ENCODE measurements at places on chromosomes 7 and 10.

- DNase-seq, result no peak
These were observed 971 bp downstream of the PRKG1 start for GRCh38 chr10:51075043-51075872.

GRCh38 chr10:45160271-45160670 is 155.1 kb downstream of the OR13A1 start:
- DNase-seq, result no peak

DNA sequence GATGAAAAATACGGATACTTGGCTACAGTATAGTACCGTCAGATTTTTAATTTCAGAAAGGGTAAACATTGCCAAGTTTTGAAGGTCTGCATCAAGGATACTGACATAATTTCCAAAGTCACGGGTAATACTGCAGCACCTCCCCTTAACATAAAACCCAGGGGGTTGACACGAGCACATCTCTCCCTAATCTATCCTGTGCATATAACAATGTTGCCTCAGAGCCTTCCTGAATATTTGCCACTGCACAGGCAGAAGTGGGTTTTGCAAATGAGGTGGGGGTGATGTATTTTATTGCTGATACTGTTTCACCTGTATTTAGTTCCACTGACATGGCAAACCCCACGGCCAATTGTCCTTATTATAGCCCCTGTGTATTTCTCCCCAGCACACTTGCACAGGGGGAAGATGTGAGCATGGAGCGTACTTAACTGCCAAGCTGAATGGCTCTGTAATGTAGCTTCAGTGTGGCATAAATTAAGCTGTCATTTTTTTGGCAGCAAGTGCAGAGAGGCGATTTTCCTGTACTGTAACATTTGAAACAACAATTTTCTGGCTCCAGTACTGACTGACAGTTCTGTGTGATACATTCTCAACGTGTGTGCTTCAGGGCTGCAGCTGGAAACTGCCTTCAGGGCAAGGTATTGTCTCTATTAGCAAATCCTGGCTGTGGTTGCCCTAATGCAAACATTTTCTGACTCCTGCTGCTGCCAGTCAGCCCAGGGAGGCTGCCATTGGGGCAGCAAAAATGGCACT is 299.6 kb upstream of the SP4 start:
- peak; percentile 27 for DNase-seq

DNA sequence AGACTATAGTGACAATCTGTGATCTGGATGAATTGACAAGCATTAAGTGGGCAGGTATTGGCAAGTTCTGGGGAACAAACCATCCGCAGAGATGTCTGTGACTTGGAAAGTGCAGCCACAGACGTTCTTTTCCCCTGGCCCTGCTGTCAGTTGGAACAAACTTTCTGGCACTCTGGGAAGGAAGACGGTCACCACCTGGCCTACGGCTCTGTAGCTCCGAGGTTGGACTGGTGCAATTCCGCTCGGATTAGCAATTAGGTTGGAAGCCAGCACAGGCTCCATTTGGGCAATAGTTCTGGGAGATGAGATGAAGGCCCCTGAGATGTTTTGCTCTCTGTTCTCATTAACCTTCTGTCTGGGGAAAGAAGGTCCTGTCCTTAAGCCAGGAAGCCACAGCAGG is 437.5 kb downstream of the CALN1 start:
- no peak for DNase-seq

GRCh38 chr10:125022671-125023070 is 80.7 kb downstream of the ZRANB1 start:
- DNase-seq, result no peak

DNA sequence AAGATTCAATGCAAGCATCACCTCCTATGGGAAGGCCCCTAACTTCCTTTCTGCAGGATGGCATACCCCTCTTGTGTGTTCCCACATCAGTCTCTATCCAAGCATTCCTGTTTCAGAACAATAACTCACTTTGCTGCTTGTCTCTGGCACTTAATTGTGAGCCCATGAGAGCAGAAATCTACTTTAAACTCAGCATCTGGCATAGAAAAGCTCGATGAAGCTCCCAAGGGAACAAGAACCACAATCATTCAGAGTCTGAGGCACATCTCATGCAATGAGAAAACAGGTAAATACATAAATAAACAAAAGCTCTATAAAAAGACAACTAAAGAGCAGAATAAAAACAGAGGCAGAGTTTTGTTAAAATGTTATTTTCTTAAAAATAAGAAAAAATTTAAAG is 66.2 kb downstream of the VPS41 start:
- no peak for DNase-seq

DNA sequence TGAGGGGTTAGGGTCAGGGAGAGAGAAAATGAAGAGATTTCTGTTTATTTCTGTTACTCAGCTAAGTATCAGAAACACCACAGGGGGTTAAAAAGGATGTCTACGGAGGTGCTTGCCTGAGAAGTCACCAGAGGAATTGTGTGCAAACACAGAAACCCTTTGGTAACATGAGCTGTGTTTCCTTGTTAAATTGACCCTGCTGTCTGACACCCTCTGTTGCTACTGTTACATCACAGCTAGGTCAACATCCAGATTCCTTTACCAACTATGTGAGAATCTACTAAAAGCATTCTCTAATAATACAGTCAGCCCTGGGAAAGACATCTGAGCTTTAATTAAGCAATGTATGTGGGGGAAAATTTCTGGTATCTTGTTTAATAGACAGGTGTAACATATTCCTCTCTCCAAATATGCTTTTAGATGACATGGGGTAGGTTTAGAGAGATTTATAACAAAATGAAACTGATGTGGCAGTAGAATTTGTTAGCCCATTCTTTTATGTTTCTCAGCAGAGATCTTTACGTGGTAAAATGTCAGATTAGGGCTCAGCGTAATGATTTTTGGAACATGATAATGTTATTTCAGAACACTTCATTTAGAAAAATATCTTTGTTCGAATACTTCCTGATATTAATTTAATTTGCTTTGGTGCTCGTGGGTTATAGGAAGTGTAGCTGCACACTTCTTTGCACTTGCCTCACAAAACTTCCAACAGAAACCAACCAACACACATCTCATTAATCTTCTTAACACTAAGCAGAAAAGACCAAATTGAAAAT is 168.0 kb upstream of the AHR start:
- DNase-seq, result no peak

DNA sequence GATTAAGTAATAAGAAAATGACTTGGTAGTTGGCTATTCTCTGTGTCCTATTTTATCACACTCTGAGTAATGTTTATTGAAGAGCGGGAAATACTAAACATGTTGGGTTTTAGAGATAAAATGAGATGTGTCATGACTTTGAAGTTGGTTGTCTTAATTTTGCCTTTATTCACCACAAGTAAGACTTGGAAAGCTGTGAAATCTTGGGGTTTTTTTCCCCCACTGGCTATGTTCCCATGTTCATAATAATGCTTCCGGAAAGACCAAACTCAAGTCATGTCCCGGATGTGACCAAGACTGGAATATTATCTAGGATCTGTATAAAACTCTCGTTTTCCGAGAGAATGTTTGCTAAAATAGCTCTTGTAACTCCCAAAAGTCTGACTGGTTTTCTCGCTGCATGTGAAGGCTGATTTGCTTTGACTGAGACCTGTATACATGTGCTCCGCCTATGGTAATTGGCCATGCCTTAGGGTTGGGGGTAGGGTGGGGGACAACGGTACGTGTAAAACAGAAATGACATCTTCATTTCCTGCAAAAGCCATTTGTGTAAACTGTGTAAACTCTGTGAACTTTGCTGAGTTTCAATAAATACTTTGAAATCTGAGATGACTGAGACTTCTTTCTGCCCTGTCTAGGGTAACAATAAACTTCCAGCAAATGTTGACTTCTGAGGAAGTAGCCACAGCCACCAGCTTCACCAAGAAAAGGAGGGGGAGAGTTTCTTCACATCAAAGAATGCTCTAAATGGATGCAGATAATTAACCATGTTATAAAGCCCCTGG is 169.6 kb downstream of the ZNF365 start:
- DNase-seq, result no peak

DNA sequence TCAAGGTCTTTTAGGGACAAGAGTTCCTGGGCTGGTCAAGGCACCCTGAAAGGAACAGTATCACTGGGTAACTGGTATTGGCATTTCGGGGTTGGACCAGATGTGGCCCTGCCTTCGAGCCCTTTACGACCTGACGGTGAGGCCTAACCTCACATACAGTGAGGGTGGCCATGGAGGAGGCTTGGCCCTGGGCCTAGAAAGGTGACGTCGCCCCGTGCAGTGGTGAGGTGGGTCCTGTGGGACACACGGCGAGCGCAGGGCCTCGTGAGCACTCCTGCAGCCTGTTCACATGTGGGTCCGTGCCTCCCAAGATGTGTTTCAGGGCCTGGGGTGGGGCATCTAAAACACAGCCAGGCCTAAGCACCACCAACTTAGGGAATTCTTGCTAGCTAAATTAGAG is 36.1 kb downstream of the CRHR2 start:
- DNase-seq, result no peak

- DNase-seq, result no peak
These were observed 2.7 kb downstream of the NKX1-2 start for GRCh38 chr10:124446830-124447750.

DNA sequence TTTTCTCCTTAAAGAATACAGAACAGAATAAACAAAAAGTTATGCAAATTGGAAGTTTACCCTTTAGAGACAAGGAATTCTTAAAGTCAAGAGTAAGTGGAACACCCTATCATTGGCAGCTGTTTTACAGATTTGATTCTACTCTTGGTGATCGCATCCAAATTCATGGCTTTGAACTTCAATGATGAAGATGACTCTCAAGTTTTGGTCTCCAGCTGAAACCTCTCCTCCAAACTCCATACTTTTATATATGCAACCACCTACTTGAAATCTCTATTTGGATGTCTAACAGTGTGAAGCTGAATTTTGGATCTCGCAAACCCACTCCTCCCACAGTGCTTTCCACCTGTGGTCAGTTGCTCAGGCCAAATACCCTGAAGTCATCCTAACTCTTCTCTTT is 80.4 kb downstream of the EPC1 start:
- no peak for DNase-seq

DNA sequence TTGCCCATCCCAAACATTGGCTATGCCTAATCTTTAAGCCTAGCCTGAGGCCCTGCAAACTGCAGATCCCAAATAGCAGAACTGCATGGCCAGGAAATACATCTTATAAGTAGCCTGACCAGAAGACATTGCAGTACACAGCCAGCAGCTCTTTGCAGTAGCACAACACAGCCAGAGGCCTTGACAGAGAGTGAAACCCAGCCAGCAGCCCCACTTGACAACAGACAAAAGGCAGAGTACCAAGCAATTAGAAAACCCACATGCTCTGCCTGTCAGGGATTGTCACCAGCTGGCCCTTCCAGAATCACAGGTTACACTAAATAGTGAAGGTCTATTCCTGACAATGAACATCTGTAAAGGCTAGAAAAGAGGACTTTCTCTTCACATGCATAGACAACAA is 242.8 kb upstream of the TMEM72 start:
- peak; percentile 55 for DNase-seq

GRCh38 chr10:120342115-120342714 is 114.8 kb upstream of the PLPP4 start:
- DNase-seq, result no peak

GRCh38 chr10:74923556-74923955 is 97.2 kb downstream of the KAT6B start:
- DNase-seq, result peak; percentile 41

DNA sequence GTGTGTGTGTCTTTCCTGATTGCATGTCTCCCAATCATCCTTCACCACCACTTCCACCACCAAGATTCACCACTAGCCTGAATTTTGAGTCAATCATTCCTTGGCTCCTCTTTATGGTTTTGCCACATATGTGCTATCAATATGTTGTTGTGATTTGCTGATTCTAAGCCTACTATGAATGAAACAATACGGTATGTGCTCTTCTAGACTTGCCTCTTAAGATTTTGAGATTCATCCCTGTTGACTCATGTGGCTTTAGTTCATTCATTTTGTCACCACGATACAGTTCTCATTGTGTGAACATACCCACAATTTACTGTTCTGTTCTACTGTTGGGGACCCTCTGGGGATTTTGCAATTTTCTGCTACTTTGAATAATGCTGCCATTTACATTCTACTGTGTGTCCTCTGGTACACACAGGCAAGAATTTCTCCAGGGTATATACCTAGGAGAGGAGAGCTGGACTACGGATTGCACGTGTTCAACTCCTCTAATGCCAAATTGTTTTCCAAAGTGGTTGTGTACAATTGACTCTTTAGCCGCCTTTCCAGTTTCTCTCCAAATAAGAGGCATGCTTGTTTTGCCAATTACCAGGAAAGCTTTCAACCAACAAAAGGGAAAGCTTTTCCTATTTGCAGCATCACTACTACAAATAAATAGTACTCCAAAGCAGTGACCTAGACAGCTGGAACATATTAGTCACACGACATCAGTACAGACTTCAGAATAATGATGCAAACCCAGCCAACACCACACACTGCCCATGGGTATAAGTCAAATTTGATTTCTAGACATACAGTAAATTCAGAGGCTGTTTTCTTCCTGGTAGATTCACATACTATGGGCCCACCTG is 30.0 kb downstream of the SGMS1 start:
- no peak for DNase-seq

DNA sequence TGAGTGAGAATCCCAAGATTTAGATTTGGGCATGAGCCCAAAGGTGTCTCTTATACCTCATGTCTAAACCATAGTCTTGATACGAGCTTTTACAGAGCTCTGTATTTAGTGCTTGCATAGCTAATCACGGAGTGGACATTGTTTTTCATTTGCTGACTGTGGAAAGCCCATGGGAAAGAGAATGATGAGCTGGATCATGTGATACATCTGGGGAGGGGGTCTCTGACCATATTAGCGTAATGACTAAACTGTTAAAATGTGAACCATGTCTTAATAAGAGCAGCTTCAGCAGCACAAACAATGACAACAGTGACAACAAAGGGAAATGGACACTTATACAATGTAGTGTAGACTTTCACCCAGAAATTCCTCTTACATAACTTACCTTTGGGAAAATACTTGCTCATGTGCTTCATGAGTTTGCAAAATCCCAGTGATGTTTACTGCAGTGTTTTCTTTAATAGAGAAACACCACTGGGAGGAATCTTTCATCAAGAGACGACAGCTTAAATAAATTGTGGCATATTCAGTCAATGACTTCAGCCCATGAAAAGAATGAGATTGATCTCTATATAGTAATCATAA is 44.0 kb upstream of the ITGB1 start:
- DNase-seq, result no peak

Measured in ELF-1 (cell line).